NCI-H1436 treated with DMSO at 0.1 percent for 48 hours (cell line): ENCODE measurements at places on chromosomes 5 and 9.

DNA sequence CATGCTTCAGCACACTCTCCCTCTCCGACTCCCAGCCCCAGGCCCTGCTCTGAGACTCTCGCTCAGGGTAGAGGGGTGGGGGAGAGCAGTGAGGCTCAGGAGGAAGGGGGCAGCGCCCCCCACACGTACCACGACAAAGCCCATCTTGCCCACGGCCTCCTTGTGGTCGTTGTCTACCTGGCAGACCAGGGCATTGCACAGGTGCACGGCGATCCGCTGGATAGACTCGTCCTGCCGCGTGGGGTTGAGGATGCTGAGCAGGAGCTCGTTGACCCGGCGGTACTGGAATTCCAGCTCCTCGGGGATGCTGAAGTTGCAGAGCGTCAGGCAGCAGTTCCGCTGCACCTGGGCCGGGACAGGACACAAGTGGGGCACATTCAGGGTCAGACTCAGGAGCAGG, 18.5 kb upstream of the ZDHHC12 start:
- DNase-seq = no peak

DNA sequence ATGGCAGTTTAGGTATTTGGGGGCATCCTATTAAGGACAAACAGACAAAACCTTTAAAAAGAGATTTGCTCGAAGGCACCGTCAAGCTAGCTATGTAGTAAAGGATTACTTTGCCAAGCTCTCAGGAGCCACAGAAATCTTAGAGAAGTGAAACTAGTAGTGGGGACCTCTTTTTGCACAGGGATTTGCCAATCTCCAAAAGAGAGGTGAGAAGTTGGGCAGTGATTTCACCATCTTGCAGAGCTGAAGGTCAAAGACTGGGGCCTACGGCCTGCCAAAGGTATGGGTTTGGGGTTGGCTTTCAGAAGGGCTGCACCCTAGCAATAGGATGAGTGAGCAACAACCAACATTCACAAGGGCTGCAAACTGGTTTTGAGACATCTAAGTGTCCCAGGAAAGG, 1.6 kb upstream of the FCN1 start:
- no peak for DNase-seq

DNA sequence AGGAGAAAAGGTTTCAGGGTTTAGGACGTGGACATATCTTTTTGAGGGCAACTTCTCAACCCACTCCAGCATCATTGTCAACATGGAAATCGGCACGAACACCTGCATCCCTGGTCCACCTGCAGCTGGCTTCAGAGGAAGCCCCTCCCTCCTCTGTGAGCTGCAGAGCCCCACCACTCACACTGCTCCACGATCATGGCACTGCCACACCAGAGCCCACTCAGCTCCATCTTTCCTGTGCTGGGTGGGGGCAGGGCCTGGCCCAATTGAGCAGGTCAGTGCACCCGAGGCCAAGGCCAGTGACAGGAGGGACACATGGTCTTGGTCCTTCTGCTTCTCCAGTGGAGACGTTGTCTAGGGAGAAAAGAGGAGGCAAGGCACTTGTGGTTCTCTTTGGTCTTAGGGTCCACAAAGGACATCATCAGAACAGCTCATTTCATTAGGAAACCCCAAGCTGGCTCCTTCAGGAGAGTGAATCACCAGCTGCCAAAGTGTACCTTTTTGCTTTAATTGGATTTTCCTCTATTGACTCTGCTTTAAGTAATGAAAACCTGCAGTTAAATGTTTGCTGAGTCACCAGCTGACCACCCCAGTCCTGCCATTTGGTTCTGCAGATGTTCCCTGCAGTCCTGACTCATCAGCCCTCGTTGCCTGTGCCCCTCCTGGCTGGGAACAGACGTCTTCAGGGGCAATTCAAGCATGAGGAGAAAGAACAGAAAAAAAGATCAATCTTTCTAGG, 56.2 kb downstream of the UBE2QL1 start:
- DNase-seq = no peak

- DNase-seq = no peak
Measured at GRCh38 chr5:35319333-35320002, 89.2 kb upstream of the PRLR start.

- no peak for DNase-seq
Measured at GRCh38 chr5:159764283-159765134, 151.8 kb upstream of the ADRA1B start.

DNA sequence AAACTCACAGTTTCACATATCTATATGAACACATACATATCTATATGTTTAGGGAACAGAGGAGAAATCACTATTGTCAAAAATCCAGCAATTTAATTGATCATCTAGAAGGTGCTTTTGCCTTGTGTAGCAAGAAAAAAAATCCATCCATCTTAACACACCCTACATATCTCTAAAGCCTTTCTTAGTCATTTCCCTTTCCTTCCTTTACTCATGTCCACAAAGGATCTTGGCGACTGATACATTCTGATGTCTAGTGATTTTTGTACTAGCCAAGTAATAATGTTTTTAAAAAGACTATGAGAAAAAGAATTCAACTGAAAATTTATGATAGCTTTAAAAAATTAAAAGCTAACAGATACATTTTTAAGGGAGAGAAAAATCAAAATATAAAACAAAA, 22.5 kb downstream of the ZDHHC21 start:
- no peak for DNase-seq

GRCh38 chr9:37618817-37619216, 26.4 kb upstream of the TOMM5 start:
- no peak for DNase-seq

DNA sequence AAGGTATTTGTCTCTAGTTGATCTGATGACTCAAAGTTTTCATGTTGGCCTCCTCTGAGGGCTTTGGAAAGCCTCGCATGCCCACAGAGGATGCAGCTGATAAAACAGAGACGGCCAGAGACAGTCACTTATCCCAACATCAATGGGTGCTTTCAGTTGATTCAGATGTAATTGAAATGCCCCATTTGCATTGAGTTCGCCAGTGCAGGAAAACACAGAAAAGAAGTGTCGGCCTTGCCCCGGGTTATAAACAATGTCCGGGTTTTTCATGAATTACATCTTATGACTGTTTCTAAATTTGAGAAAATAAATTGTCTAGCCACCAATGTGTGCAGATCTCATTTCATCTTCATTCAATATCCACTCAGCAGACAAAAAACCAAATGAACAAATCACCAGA, 42.2 kb upstream of the ICE1 start:
- no peak for DNase-seq

GRCh38 chr5:39661026-39661779, 236.4 kb upstream of the DAB2 start:
- DNase-seq = no peak

DNA sequence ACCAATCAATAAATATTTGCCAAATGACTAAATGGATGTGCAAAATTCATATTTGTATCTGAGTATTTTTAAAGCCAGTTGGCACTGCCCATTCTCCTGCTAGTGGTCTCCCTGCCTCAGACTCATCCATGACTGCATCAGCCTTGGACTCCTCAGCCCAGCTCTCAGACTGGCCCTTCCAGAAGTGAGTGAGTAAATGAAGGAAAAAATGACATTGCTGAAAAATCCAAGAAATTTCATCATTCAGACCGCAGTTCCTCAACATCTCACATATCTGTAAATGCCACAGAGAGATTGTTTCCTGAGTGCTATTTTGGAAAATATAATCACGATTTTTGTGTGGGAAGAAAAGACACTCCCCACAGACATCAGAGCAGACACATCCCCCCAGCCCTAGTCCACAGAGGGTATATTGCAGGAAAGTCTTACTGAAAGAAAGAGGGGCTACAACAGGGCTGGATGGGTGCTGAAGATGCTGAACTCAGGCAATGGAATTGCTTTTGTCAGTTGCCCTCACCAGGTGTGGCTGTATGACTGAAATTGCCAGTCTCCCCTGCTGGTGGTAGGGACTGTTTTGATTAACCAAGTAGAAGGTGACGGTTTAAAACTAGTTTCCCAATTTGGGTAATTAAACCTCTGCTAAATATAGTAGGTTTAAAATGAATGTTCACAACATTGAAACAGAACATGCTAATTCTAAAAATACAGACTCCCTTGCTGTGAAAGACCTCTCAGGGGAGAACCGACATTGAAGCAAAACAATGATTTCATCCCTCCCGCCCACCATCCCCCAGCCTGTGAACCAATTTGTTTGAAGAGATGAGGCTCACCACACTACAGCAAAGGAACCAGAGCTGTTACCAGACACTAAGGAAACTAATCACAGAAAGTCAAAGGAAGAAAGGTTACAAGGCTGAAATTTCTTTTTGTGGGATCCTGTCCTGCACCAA, 158.8 kb downstream of the DEPDC1B start:
- no peak for DNase-seq

DNA sequence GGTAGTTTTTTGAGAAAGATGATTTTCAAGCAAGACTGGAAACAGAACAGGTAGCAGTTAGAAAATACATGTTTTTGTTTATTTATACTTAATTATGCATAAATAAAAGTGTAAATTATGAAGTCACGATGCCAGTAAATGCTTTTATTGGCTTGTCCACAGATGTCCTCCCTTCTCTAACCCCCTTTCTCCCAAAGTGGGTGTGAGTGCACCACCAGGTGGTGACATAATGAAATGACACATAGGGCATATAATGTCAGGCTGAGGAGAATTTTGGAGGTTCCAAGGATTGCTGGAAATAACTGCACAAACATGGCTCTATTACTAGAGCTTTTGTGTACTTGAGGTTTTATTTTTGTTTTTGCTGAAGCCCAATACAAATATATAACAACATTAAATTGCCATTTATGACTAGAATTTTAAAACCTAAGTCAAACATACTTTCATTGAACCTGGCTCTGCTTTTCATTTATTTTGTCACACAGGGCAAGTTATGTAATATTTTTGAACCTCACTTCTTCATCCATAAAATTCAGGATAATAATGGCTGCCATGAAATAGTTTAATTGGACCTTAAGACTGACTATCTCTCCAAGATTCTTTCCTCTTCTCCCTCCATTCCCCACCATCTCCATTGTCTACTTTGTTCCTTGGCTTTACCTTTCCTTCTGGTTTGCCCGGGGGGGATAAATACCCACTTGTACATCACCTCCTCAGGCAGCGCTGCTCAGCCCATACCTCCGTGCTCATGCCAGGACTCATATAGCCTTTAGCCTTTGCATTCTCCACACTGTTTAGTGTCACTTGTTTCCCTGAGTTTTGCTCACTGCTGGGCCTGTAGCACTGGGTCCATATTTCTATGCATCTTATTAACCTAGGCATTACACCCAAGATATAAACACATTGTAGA, 168.8 kb downstream of the PDE4D start:
- DNase-seq = no peak

- no peak for DNase-seq
Measured at GRCh38 chr9:122382901-122383850, 12.4 kb downstream of the PTGS1 start.

- DNase-seq = no peak
Measured at GRCh38 chr5:142545650-142546322, 140.1 kb downstream of the FGF1 start.

- DNase-seq = no peak
Measured at GRCh38 chr9:77893706-77894105, 137.9 kb downstream of the GNAQ start.

GRCh38 chr9:14238079-14238478, 75.9 kb downstream of the NFIB start:
- DNase-seq = no peak

DNA sequence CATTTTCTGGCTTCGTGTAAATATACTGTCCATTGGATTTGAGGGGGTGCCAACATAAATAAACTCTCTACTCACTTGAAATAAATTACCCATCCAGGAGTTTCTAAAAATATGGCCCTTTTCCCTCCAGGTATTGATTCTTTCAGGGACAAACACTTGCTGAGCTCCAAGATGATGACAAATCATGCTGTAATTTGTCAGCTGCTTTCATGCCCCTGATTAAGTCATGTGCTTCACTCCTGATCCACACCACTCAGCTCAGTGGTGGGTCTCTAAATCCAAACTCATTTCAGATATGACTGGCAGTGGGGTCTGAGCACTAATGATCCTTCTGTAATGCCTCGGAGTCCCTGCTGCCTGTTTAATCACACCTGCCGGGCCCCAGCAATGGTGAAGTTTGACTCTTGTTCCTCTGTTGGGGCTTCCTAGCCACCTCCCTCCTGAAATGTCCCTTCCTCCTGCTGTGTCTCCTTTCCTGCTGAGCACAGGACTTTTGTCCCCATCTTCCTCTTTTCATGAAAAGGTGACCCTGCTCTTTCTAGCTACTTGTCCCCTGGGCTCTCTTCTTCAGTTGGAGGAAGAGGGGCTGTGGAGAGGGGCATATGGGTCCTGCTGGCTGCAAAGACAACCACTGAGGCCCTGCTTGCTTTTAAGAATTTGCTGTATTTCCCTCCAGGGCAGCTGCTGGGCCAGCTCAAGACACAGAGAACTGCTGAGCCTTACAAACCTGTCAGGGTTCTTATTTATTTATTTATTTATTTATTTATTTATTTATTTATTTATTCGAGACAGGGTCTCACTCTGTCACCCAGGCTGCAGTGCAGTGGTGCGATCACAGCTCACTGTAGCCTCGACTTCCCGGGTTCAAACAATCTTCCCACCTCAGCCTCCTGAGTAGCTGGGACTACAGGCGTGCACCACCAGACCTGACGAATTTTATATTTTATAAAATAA, 200.0 kb downstream of the ATP10B start:
- no peak for DNase-seq

DNA sequence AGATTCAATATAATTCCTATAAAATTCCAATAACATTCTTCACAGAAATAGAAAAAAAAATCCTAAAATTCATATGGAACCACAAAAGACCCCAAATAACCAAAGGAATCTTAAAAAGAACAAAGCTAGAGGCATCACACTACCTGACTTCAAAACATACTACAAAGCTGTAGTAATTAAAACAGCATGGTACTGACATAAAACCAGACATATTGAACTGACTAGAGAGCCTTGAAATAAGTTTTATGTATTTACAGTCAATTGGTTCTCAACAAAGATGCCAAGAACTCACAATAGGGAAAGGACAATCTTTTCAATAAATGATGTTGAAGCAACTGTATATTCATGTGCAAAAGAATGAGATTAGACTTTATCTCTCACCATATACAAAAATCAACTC, 36.9 kb downstream of the BTNL9 start:
- no peak for DNase-seq

DNA sequence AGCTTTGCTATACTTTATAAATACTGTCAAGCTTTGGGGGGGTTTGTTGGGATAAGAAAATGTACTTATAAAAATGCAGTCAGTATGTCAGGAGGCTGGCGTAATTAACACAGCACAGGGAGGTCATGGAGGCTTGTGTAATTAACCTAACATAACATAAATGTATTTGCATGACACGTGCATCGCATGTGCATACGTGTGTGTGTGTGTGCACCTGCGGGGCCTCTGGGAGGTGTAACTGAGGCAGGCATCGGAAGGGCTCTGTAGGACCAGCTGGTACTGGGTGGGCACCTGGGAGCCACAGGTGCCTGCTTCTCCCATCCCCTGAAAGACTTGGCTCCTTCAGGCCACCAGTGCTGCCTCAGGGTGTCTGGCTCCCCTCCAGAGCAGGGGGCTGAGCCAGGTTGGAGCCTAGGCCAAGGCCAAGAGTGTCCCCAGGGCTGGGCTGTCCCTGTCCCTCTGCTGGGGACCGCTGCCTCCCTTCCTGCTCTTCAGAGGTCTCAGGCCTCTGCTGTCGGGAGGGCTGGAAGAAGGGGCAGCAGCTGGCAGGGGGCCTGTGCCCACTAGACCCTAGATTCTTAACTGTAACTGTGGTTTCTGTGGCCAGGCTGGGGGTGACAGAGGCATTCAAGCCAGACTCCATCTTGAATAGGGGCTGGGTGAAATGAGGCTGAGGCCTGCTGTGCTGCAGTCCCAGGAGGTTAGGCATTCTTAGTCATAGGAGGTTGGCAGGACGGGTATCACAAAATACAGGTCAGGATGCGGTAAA, 9.0 kb downstream of the FCN2 start:
- no peak for DNase-seq

- DNase-seq = no peak
Measured at GRCh38 chr5:159515197-159515596, 184.9 kb upstream of the IL12B start.

GRCh38 chr9:105679257-105680022, 14.9 kb upstream of the TMEM38B start:
- DNase-seq = no peak
